ENCODE measurements at places on chromosomes 12 and 14. TPM values are rescaled to one million over a fixed set of nuclear protein-coding genes. Genes with fewer than 3 reads are reported as not detected.

The STYK1 gene
- 0.31 TPM for total RNA-seq

The KCNA5 gene
- total RNA-seq = 6.5 TPM

The ASB2 gene
- not detected for total RNA-seq

The TSPAN8 gene
- total RNA-seq = 0.22 TPM

The PRIMA1 gene
- total RNA-seq = not detected

The TBX3 gene
- total RNA-seq = 2.5 TPM

The RNASE7 gene
- not detected for total RNA-seq

The KRT77 gene
- total RNA-seq = not detected

- H3K4me3 ChIP-seq = no peak overlapping the region
- H3K27ac ChIP-seq = no peak overlapping the region
- no peaks in the 10 kb centered on the region for H3K4me1 ChIP-seq
- peaks cover 32% of the 10 kb centered on the region for H3K27me3 ChIP-seq
- no peaks in the 10 kb centered on the region for H3K36me3 ChIP-seq
These were observed 118.0 kb downstream of the GARIN6 start for GRCh38 chr12:99765469-99766114.

- peaks cover under 1% of the 10 kb centered on the region for H3K36me3 ChIP-seq
- peak overlapping the region; percentile 15 for H3K27ac ChIP-seq
- DNase-seq = no peak
- H3K4me1 ChIP-seq = peaks cover 12% of the 10 kb centered on the region
- peak overlapping the region; percentile 71 for H3K4me3 ChIP-seq
- no peaks in the 10 kb centered on the region for H3K27me3 ChIP-seq
These were observed 694 bp downstream of the AKAP5 start for GRCh38 chr14:64465831-64466554.

DNA sequence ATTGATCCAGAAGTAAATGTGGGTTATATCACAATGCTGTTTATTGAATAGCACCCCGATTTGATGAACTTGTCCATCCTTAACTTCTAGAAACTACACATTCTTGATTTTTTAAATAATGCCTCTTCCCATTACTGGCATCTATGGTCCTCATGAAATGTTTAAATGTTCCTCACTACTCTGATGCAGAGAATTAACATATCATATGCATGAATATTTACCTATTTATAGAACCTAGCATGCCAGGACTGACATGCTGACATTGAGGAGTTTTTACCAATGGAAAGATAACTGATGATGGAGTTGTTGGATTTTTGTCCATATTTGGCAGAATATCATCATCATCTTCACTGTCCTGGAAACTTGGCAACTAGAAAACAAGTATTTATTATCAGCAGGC lies 42.8 kb downstream of the MIS18BP1 start:
- DNase-seq = no peak
- no peak overlapping the region for H3K4me3 ChIP-seq
- peaks cover 14% of the 10 kb centered on the region for H3K36me3 ChIP-seq
- no peak overlapping the region for H3K27ac ChIP-seq
- no peaks in the 10 kb centered on the region for H3K27me3 ChIP-seq

GRCh38 chr12:126430921-126431320 lies 1365.7 kb downstream of the AACS start:
- no peak overlapping the region for H3K27ac ChIP-seq
- no peak for DNase-seq
- no peaks in the 10 kb centered on the region for H3K27me3 ChIP-seq
- no peaks in the 10 kb centered on the region for H3K36me3 ChIP-seq
- H3K4me1 ChIP-seq = no peaks in the 10 kb centered on the region

DNA sequence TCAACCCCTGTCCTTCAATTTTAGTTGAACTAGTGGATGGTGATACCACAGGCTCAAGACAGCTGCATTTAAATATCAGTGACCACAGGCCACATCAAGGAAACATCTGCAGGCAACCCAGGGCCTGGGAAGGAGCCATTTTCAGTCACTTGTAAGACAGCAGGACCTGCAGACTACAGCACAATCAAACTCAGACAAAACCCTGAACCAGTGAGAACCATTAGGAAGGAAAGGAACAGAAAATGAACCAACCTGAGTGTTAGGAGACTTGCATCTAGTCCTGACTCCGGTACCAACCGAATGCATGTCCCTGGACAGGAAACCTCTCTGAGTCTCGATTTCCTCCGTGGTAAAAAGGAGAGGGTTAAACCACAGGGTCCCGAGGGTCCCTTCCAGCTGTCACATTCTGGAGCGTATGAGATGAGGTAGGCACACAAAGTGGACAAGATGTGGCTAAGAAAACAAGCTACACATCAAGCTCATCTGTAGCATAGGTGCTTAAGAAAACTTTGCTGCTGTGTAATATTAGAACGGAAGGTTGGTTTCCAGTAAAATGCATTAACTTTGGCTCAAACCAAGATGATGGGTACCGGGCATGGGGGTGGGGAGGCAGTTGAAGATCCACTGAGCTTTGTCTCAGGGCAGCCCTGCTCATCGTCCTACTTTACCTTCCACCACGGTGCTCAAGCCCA lies 1.6 kb upstream of the CDKN1B start:
- H3K4me1 ChIP-seq = peaks cover 48% of the 10 kb centered on the region
- peaks cover 17% of the 10 kb centered on the region for H3K36me3 ChIP-seq
- peak overlapping the region; percentile 96 for H3K27ac ChIP-seq
- H3K27me3 ChIP-seq = no peaks in the 10 kb centered on the region

DNA sequence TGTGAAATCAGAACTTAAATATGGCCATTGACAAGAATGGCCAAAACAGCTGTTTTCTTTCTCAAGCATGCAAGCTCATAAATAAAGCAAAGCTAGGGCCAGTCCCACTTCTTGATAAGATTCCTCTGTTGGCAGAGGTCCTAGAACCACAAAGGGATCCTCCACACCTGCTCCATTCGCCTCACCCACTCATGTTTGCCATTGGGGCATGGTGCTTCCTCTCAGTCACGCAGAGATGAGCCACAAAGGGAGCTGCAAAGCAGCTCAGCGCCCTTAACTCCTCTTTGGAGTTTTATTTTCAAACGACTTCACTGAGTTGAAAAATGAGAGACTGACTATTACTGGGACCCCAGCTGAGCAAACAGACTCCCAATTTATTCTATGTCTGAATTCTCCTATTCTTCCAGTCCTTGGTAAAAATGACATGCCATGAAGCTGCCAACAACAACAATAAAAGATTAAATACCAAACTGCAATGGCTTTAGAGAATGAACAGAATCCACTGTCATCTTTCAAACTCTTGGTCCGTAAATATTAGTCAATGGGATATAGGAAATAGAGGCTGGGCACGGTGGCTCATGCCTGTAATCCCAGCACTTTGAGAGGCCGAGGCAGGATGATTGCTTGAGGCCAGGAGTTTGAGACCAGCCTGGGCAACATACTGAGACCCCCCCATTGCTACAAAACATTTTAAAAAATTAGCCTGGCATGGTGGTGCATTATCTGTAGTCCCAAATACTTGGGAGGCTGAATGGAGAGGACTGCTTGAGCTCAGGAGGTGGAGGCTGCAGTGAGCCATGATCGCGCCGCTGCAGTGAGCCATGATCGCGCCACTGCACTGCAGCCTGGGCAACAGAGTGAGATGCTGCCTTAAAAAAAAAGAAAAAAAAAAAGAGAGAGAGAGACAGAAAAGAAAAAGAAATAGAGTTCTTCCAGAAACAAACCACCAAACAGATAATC lies 16.4 kb downstream of the MANSC1 start:
- no peaks in the 10 kb centered on the region for H3K36me3 ChIP-seq
- H3K4me1 ChIP-seq = peaks cover 36% of the 10 kb centered on the region
- DNase-seq = no peak
- peak overlapping the region; percentile 68 for H3K27ac ChIP-seq

- H3K27me3 ChIP-seq = no peaks in the 10 kb centered on the region
- no peaks in the 10 kb centered on the region for H3K36me3 ChIP-seq
- H3K27ac ChIP-seq = no peak overlapping the region
- DNase-seq = no peak
- H3K4me1 ChIP-seq = peaks cover 28% of the 10 kb centered on the region
These were observed 110.6 kb downstream of the TTC8 start for GRCh38 chr14:88935083-88935482.

- no peak overlapping the region for H3K4me3 ChIP-seq
- no peak for DNase-seq
- H3K27ac ChIP-seq = no peak overlapping the region
- peaks cover 48% of the 10 kb centered on the region for H3K27me3 ChIP-seq
- no peaks in the 10 kb centered on the region for H3K36me3 ChIP-seq
These were observed 195.1 kb downstream of the PHETA1 start for GRCh38 chr12:111173836-111174235.

DNA sequence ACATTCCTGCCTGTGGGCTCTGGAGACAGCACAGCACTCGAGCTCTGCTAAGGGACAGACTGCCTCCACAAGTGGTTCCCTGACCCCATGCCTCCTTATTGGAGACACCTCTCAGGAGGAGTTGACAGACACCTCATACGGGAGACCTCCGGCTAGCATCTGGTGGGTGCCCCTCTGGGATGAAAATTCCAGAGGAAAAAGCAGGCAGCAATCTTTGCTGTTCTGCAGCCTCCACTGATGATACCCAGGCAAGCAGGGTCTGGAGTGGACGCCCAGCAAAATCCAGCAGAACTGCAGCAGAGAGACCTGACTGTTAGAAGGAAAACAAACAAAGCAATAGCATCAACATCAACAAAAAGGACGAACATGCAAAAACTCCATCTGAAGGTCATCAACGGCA lies 639.4 kb downstream of the SLC16A7 start:
- no peak for DNase-seq
- H3K27ac ChIP-seq = no peak overlapping the region
- H3K4me3 ChIP-seq = no peak overlapping the region
- H3K4me1 ChIP-seq = peaks cover 11% of the 10 kb centered on the region
- H3K36me3 ChIP-seq = no peaks in the 10 kb centered on the region

DNA sequence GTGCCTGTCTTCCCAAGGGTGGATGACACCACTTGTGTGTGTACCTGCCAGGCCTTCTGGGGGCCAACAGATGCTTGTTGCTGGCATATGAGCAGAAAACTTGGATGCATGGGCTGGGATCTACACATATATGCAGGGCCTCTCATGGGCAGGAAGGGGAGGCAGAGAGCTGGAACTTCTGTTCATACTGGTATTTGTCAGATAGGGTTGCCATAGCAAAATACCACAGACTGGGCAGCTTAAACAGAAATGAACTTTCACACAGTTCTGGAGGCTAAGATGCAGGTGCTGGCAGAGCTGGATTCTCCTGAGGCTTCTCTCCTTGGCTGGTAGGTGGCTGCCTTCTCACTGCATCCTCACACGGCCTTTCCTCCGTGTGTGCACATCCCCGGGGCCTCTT lies 121.8 kb downstream of the SUDS3 start:
- H3K27me3 ChIP-seq = no peaks in the 10 kb centered on the region
- H3K4me3 ChIP-seq = no peak overlapping the region
- H3K27ac ChIP-seq = no peak overlapping the region
- DNase-seq = no peak
- no peaks in the 10 kb centered on the region for H3K36me3 ChIP-seq

DNA sequence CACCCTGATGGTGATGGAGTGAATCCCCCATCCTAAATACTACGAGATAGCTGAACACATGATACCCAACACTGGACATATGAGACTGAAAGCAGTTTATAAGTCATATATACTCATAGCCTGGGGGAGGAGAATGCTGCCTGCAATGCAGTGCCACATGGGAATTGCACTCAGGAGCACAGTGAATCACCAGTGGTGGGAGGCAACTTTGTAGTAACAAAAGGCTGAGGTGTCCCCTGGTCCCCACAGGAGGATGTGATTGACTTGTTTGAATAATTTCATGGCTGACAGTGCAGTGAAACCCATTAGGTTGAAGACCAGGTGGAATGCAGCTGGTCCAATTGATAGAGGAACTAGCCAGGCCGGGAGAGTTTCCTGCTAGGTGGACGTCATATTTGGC lies 20.2 kb downstream of the CCDC38 start:
- no peaks in the 10 kb centered on the region for H3K4me1 ChIP-seq
- no peak overlapping the region for H3K27ac ChIP-seq
- H3K4me3 ChIP-seq = no peak overlapping the region
- no peak for DNase-seq
- peaks cover under 1% of the 10 kb centered on the region for H3K27me3 ChIP-seq

DNA sequence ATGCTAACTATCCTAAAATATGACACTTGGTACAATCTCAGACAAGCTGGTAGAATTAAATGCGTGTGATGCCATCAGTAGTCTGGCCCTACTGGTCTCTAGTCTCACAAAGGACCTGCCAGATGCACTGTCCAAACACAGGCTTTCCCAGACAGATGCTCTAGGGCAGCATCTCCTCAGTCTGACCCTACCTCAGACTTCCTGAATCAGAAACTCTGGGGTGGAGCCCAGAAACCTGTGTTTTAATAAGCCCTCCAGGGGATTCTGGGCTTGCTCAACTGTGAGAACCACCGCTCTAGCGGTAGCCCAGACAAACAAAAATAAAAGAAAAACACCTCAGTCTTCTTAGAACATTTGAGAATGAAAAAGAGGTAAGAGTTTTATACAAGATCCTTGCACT lies 48.0 kb downstream of the BDKRB1 start:
- no peak overlapping the region for H3K4me3 ChIP-seq
- no peak overlapping the region for H3K27ac ChIP-seq
- H3K4me1 ChIP-seq = peaks cover 8% of the 10 kb centered on the region
- no peak for DNase-seq

DNA sequence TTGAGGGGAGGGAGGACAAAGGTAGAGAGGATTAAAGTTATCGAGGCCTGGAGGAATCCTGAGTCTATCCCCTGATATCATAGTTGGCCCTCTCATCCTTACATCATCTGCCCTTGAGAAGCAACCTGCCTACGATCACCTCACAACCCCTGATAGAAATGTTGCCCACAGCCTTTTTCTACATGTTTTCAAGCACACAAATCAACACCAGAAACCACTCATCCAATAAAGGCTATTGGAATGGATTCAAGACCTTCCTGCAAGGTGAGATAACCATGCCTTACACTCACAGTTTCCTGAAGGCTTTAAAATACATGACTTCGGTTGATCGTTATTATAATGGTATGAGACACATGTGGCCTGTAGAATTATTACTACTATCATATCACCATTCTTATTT lies 175.7 kb upstream of the EGLN3 start:
- no peak overlapping the region for H3K27ac ChIP-seq
- no peaks in the 10 kb centered on the region for H3K36me3 ChIP-seq
- H3K4me1 ChIP-seq = peaks cover 4% of the 10 kb centered on the region
- no peak overlapping the region for H3K4me3 ChIP-seq

GRCh38 chr14:103519837-103520212 lies 2.8 kb downstream of the CKB start:
- H3K36me3 ChIP-seq = no peaks in the 10 kb centered on the region
- H3K27ac ChIP-seq = peak overlapping the region; percentile 75
- peaks cover 34% of the 10 kb centered on the region for H3K4me1 ChIP-seq
- no peak overlapping the region for H3K4me3 ChIP-seq

GRCh38 chr12:51320695-51321320 lies 3.2 kb downstream of the BIN2 start:
- no peaks in the 10 kb centered on the region for H3K27me3 ChIP-seq
- DNase-seq = no peak

GRCh38 chr12:114431902-114432301 lies 26.0 kb upstream of the TBX5 start:
- peaks cover 4% of the 10 kb centered on the region for H3K36me3 ChIP-seq
- no peak for DNase-seq
- peaks cover 19% of the 10 kb centered on the region for H3K27me3 ChIP-seq
- H3K27ac ChIP-seq = no peak overlapping the region
- no peaks in the 10 kb centered on the region for H3K4me1 ChIP-seq

Measured in chondrocyte (in vitro differentiated cells).